ENCODE measurements at places on chromosomes 2 and 18.

GRCh38 chr18:32576296-32576916, 105.7 kb upstream of the GAREM1 start:
- peak; percentile 23 for DNase-seq

DNA sequence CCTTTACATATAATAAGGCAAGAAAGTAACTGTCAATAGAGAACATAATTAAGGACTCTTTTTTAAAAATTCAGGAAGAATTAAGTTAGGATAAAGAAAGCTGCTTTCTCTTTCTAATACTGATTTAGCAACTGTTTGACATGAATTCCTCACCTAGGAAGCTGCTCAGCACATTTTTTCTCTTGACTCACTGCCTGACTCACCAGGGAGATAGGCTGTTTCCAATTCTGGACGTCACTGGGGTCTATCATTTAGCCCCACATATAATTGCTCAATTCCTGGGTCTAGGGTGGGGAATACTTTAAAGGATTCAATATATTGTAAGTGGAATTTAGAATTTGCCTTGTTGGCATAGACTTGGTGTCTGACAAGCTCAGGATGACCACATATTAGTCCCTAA, 50.8 kb upstream of the UGP2 start:
- peak; percentile 51 for DNase-seq

DNA sequence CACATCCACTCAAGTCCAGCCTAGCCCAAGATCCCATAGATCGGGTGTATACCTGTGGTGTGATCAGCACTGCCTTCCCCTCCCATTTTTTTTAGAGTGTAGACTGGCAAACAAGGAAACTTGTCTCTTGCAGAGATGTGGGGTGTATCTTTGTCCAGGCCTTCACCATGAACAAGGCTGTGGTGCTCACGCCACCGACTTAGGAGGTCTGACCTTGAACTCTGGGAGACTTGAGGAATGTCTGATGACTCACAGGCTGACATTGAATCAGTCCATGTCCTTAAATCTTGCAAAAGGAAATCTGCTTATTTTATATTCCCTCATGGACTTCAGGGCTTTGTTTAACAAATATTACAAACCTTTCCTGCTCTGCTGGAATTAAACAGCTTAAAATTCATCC, 4.5 kb upstream of the CTIF start:
- peak; percentile 20 for DNase-seq

DNA sequence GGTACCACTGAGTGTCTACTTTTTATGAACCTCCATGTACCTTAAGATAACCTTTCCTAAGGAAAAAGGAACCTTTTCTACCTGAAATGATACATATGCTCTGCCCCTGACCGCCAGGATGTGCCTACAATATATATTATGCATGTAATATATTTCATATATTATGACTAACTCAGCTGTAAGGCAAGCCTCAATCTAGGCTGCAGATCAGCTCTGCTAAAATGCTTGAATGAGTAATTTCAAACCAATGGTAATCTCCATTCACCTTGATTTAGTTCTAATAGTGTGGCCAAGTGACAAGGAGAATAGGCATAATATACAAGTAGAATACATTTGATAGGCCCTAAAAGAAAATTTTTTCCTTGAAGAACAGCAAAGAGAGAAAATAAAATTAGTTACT, 101.8 kb downstream of the DPP4 start:
- DNase-seq: no peak

All from kidney glomerular epithelial cell (primary cell).